Activated CD4-positive, alpha-beta T cell treated with anti-CD3 and anti-CD28 coated beads for 1 hour (primary cell): ENCODE measurements at places on chromosomes 13 and 19.

GRCh38 chr19:20840371-20840770, 64.3 kb downstream of the ZNF66 start:
- DNase-seq: no peak

DNA sequence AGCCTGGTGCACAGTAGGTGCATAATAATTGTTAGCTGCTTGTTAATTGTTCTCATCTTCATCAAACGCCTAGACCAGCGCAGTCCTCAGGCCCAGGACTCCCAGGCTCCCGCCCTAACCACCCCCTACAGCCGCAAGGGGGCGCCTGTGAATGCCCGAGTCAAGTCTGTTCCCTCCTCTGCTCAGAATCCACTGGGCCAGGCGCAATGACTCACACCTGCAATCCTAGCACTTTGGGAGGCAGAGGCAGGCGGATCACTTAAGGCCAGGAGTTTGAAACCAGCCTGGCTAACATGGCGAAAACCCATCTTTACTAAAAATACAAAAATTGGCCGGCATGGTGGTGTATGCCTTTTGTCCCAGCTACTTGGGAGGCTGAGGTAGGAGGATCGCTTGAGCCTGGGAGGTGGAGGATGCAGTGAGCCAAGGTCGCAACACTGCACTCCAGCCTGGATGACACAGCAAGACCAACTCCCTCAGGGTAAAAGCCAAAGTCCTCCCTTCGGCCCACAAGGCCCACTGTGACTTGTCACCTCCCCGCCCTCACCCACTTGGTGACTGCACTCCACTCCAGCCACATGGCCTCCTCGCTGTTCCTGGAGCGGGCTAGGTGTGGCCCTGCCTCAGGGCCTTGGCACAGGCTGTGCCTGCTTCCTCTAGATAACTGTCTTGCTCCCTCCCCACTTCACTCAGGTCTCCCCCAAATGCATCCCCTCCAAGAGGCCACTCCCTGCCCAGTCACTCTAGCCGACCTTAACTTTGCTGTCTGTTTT, 9.1 kb downstream of the ZNF653 start:
- peak; percentile 49 for DNase-seq

DNA sequence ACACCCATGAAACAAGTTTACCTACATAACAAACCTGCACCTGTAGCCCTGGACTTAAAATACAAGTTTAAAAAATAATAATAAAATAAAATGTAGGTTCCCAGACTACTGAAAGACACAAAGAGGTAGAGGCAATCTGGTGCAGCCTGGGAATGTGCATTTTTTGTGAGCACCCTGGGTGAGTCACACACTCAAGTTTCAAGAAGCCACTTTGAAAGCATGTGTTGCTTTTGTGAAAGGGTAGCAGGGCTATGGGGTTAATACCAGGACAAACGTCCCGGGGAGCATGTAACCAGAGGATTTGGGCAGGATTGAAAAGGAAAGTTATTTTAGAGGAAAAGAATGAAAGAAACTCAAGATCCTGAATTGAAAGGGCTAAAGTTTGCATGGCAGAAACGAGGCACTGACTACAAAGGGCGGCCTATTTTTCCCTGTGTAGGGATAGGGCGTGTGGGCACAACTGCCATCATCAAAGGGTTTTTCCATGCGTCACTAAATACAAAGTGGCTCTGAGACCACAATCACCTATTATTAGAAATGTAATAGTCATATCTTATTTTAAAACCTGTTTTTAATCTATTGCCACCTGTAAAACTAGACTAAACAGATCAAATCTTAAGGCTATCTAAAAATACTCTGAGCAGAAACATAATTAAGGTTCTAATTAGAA, 314.9 kb downstream of the COG6 start:
- no peak for DNase-seq

DNA sequence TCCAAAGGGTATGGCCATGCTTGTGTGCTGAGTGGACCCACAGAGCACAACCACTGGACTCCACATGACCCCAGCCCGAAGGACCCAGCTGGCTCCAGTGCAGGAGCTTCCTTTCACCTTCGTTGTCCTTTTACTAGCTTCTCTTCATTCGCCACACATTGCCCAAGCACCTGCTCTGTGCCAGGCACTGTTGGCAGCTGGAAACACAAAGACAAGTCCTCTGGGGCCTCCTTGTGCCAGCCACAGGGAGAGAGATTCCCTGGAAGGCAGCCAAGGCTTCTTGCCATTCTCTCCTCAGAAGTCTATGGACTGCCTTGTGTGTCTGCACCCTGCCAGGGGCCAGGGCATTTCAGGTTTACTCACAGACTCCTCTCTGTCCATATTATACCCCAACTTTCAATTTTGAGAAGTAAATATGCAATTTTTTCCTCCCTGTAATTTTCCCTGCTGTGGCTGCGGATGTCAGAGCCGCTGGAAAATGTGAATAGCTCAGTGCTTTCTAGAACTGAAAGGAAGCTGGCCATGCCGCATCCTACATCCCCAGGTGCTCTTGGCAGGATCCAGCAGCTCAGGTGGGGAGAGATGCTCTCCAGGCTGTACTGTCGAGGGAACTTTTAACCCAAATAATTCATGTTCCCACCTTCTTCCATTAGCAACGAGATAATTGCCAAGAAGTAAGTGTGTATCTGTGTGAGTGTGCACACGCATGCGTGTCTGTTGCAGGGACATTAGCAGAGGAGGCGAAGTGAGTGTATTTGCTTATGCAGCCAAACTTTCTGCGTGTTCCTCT, 57.2 kb downstream of the CHST8 start:
- DNase-seq: no peak

DNA sequence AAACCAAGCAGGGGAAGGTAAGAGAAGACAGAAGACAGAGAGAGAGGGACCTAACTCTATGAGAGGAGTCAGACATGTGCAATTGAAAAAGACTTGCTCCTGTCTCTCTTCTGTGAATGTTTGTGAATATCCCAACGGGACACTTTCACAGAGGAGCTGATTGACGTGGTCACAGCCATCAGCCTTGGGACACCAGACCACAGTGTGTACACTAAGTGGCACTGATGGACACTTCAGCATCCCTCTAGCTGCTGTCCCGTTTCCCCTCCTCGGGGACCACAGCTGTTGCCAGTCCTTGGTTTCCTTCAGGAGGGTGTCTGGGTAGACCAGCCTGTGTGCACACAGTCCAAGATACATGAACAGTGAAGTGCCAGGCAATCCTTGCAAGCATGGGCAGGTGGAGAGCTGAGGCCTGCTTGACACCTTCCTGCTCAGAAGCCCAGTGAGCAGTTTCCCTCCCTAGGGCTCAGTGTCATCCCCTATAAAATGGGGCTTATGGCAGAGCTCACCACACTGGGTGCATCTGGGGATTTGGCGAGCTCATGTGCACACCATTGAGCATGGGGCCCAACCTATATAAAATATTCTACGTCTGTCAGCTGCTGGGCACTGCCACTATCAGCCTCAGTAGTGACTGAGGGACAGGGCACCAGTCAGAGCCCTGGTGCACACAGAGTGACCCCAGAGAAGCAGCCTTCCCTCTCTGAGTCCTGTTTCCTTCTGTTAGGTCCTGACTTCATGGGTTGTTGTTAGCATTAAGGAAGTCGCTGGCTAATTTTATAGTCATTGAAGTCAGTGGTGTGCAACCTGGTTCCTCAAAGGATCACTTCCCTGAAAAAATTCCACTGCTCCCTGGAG, 4.3 kb upstream of the USF2 start:
- no peak for DNase-seq

GRCh38 chr13:46648166-46648607, 95.2 kb downstream of the LRCH1 start:
- no peak for DNase-seq

GRCh38 chr19:50977626-50978025, 6.1 kb downstream of the KLK7 start:
- DNase-seq: no peak
